ENCODE measurements at places on chromosomes 5 and 9.

DNA sequence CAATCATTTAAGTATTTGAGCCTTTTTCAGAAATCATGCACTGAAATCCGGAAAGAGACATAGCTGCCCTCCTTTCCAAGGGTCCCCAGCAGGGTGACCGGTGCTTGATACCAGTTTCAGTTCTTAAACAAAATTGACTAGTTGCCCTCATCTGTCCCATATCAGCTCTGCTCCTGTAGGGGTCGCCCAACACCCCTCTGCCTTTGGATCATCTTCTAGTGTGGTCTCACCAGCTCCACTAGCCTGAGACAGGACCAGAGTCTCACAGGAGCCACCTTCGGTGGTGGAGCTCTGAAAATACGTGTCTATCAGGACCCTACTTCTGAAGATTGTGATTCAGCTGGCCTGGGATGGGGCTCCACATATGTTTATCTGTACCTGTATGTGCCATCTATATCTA, 428.2 kb downstream of the ENC1 start:
- peak; percentile 45 for DNase-seq

DNA sequence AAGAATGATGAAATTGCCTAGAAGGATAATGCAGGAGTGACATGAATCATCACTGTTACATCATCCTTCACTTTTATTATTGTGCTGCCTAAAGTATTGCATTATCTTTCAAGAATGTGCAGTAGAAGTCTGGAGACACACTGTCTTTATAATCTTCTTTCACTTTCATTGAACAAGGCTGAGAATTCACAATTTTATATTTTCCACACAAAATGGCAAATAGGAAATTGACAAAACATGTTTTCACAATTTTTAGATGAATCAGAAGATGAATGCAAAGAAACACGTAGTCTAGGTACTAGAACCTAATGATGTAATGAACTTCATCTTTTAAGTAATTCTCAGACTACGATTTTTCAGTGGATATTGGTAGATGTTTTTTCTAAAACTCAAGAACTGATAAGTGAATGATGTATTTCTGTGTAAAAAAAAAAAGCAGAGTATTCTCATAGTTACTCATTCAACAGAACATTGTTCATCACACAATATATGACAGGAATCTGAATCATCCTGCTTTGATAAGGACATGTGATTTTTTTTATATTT, 131.5 kb upstream of the GRHPR start:
- peak; percentile 75 for DNase-seq

DNA sequence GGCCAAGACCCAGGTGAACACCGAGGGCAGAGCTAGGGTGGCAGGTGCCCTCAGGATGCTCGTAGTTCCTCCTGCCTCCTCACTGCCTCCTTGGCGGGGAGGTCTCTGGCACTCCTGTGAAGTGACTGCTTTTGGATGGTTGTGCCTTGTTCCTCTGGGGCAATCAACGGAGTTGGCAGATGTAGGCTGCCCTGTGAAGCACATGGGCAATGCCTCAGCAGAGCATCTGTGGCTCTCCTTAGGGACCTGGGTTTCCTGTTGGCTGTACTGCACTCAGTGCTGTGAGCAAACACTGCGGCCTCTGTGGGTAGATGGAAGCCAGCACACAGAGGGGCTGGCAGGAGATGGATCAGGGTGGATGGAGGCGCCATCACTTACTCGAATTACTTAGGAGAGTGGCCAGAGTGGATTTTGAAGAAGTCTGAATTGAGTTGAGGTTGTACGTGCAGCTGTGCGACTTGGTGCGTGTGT, 71.4 kb upstream of the COL5A1 start:
- no peak for DNase-seq

DNA sequence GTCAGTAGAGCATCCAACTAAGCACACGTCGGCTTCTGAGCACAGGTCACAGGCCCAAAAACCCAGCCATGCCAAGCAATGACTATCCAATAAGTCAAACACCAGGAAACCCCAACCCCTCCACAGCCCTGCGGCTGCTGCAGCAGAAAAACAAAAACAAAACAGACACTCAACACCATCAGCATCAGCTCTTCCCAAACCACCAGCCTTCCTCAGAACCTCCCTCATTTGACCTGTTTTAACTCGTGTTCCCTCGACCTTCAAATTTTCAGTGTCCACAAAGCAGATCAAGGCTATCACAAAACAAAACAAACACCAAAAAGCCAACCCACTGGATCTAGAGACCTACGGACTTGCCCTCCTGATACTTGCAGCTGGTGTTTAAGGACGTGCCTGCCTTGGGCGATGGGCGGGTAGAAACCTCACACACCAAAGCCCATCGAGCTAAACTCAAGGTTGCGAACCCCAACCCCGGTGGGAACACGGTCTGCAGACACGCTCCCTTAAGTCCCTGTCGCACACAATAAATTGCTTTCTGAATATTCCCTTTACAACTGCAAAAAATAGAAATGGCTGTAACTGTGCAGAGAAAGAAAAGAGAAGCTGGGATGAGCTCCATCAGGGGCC, 247.1 kb upstream of the ANKRD55 start:
- DNase-seq = peak; percentile 23

GRCh38 chr9:89438194-89438593, 59.7 kb downstream of the SEMA4D start:
- DNase-seq = no peak

- peak; percentile 34 for DNase-seq
These were observed 474 bp downstream of the HMGCR start for GRCh38 chr5:75337366-75338021.

GRCh38 chr5:120684213-120684612, 220.1 kb downstream of the PRR16 start:
- DNase-seq = peak; percentile 46

GRCh38 chr9:136564379-136564988, 18.6 kb upstream of the NOTCH1 start:
- peak; percentile 35 for DNase-seq

- no peak for DNase-seq
These were observed 5.8 kb downstream of the ERGIC1 start for GRCh38 chr5:172839669-172840431.

DNA sequence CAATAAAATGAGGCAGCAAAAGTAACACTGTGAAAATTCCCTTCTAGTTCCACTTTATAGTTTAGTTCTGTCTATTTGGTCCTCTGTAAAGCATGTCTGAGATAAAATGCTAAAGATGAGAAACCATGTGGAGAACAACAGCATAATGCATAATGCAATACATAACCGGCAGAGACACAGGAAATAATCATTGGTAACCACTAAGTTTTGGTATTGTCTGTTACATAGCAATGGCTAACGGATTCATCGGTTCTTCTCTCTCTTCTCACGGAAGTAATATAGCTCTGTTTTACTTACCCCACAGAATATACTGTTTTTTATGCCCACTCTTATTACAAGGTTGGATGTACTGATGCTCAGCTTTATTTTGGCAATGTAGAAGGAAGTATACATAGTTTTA, 158.9 kb downstream of the FAM174A start:
- no peak for DNase-seq

GRCh38 chr5:87231037-87231808, 36.5 kb upstream of the RASA1 start:
- peak; percentile 47 for DNase-seq

DNA sequence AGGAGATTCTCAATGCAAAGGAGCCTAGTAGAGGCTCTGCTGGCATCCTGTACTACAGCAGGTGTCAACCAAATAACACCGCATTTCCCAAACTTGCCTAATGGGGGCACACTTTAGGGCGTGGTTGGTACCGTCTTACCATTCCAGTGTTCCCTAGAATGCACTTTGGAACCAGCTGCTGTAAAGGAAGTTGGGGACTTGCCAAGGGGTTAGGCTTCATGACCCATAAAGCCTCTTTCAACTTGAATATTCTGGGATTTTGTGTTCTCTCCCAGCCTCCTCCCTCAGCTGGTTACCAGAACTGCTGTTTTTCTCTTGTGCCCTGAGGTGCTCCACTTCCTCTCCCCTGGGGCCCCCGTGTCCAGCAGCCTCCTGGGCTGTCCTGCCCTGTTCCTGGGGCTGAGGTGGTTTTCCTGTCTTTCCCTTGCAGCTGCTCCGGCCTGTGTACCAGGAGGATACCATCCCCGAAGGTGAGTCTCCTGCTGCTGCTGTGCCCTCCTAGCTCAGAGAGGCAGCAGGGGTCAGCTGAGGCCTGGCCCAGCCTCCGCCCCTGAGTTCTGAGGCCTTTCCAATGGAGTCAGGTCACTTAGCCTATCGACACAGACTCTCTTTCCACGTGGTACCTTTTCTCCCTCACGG, 44.7 kb downstream of the RGS3 start:
- DNase-seq = peak; percentile 32

GRCh38 chr5:95487880-95488279, 66.9 kb downstream of the SKIC3 start:
- DNase-seq = no peak

- no peak for DNase-seq
These were observed 420.0 kb downstream of the SEMA5A start for GRCh38 chr5:9125852-9126251.
